ENCODE measurements at places on chromosomes 11 and 22.
A peak's percentile ranks its signal among the peaks of the same experiment; 100 is the strongest.

DNA sequence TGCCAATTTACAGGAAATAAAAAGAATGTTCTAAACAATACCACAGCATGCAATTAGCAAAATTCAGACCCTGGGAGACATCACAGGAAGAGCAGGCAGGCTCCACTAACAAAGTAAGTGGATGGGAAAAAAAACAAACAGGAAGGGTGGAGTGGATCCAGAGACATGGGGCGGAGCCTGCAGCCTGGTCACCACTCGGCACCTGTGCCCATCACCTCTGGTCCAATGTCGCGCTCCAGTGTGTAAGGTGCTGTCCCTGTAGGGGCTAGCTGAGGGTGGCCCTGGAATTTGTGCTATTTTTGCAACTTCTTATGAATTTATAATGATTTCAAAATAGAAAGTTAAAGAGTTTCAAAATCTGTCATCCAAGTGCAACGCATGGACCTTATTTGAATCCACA lies 11.0 kb upstream of the MOB2 start:
- no peak for DNase-seq

DNA sequence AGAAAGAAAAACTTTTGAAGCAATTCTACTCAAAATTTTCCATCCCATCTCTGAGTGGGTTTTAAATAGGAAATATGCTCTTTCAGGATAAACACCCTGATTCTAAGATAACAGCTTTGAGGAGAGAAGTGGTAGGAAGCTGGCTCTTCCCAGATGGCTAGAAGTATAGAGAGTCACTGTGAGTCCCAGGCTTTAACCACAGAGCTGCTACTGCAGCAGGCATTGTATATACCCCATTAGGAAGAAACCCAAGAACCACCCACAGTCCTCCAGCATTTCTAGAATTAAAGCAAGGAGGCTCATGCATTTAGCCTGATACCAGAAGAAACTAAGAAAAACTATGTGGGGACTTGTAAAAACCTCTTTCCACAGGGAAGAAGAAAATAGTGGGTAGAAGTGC lies 1405.6 kb upstream of the TENM4 start:
- no peak for DNase-seq

- DNase-seq = no peak
Measured at GRCh38 chr11:18752502-18752901, 26.5 kb upstream of the IGSF22 start.

- no peak for DNase-seq
Measured at GRCh38 chr22:39359659-39360195, 9.9 kb downstream of the SYNGR1 start.

GRCh38 chr11:78067704-78068103 lies 4.0 kb downstream of the THRSP start:
- DNase-seq = no peak

DNA sequence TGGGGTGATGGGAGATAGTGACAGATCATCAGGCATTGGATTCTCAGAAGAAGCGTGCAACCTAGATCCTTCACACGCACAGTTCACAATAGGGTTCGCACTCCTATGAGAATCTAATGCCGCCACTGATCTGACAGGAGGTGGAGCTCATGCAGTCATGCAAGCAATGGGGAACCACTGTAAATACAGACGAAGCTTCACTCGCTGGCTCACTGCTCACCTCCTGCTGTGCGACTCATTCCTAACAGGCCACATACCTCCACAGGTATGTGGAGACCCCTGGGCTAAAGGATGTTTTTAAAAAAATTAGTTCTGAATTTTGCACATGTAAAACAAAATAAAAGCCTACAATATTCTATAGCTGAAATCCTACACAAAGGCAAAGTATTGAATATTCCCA lies 20.5 kb upstream of the TEAD1 start:
- no peak for DNase-seq

DNA sequence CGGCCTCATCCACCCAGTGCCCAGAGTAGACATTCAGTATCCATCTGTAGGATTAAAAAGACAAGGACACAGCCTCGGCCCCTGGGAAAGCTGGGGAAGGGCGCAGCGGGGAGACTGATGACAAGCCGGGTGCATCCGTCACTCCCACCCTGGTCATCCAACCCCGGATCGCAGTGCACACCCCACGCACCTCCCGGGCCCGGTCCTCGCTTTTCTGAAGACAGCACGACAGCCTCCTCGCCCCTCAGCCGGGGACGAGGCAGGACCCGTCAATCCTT lies 1.1 kb downstream of the FCHSD2 start:
- no peak for DNase-seq

GRCh38 chr11:8097468-8097867 lies 16.5 kb downstream of the TUB start:
- no peak for DNase-seq

GRCh38 chr22:38233427-38233826 lies 31.6 kb downstream of the MAFF start:
- no peak for DNase-seq

DNA sequence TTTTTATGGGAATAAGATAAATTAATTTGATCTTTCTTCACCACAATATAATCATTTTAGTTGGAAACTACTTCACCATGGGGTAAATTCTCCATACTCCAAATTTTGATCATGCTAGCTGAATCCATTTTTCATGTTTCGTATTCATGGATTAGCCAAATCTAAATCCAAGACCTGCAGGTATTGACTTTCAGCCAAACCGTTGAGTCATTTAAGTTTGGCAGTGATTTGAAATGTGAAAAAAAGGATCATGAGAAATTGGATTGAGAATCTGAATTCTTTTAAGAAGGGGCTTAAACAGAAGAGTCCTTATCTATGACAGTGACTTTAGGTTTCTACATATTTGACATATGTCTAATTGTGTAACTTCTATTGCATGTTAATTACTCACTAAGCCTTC lies 5.3 kb downstream of the GAS2 start:
- DNase-seq = no peak

DNA sequence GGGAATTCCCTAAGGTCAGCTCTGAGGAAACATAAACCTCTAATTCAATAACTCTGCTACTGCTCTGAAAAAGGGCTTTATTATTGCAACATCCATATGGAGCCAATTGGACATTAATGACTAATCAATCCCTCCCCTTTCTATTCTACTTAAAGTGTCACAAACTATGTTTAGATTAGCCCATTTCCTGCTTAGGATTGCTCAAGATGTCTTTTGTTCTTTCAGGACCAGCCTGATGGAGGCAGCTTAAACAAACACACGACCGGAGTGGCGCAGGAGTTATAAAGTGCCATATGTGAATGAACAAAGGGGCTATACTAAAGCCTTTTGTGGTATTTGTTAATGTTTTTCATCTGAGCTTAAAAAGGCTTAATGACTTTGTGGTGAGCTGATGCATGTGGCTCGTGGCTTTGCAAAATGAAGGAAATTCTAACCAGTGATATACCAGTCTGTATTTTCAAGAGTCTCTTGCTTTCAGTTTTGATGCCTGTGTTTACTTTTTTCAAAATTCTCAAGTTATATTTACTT lies 354.4 kb downstream of the SOX6 start:
- DNase-seq = peak; percentile 89

DNA sequence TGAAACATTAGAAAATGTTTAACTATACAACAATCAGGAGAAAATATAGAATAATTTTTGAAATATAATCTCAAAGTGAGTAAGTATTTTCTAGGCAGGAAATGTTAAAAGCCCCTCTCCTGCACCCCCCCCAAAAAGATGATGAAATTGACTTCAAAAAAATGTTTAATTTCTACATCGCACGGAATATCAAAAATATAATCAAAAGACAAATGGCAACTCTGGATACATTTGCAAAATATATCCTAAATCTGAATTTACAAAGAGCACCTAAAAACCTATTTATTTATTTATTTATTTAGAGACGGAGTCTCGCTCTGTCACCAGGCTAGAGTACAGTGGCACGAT lies 36.9 kb downstream of the OR4D9 start:
- no peak for DNase-seq

GRCh38 chr11:18567081-18567480 lies 21.5 kb downstream of the UEVLD start:
- DNase-seq = no peak

- DNase-seq = no peak
Measured at GRCh38 chr11:128506356-128506755, 81.0 kb downstream of the ETS1 start.

DNA sequence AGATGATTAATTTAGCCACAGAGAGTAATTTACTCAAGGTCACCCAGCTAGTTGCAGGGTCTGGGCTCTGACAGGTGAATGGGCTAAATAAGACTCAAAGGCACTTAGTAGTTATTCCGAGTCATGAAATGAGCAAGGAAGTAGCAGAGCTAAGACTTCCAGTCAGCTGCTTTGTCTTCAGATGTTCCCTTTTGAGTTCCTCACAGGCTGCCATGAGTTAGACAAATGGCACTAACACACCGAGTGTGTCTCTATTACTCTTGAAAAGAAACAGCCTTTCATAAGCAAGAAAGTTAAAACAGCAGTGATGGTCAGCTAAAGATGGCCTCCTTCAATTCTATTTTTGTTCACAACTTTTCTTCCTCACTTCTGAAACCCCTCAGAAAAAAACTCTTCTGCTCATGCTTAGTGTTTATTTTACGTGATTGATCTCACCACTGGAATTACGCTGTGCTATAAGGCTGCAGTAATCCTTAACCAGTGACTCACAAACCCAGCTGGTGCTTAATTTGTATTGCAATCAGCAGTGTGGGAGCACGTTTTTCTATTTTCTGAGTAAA lies 389.1 kb downstream of the AASDHPPT start:
- DNase-seq = no peak

- no peak for DNase-seq
Measured at GRCh38 chr11:69080257-69080995, 31.7 kb downstream of the TPCN2 start.

- DNase-seq = no peak
Measured at GRCh38 chr11:6232899-6233298, 1.5 kb downstream of the FHIP1B start.

DNA sequence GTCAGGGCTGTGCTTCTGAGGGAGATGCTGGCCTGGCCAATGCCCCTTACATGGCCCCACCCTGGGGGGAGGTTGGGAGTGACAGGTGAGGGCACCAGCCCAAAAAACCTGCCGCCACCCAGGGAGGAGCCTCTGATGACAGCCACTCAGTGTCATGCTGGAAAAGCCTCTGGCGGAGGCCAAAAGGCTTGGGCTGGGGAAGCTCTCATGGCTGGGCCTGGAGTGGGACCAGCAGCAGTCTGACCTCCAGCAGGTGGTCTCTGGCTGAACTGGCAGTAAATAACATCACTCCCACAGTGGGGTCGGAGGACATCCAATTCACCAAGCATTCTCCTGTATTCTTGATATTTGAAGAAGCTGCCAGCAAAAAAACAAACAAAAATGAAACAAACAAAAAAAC lies 20.1 kb downstream of the FGF3 start:
- no peak for DNase-seq

DNA sequence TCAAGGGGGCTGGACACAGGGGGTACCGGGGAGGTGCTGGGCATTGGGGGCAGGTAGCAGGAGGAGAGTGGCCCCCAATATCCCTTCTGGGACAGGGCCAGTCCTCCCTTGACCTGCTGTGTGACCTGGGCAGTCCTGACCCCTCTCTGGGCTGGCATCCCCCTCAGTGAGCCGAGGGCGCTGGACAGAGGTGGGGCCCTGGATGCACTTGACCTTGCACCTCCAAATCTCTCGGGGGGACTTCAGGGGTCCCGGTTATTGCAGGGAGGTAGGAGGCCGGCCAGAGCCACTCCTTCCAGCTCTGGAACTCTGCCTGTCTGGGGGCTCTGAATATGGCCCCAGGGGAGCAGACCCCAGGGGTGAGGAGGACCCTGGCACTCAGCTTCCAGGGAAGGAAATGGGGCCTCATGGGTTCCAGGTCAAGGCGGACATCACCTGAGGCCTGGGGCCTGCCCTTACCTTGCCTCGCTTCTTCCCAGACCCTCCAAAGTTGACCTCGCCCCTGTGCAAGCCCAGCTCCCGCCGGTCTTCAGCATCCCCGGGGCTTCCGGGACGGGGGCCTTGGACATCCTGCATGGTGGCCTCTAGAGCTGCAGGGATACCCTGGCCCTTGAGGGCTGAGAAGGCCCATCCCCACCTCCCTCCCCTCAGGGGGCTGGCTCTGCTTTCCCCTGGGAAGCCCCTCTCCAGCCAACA lies 21.7 kb downstream of the TRPM5 start:
- DNase-seq = no peak

DNA sequence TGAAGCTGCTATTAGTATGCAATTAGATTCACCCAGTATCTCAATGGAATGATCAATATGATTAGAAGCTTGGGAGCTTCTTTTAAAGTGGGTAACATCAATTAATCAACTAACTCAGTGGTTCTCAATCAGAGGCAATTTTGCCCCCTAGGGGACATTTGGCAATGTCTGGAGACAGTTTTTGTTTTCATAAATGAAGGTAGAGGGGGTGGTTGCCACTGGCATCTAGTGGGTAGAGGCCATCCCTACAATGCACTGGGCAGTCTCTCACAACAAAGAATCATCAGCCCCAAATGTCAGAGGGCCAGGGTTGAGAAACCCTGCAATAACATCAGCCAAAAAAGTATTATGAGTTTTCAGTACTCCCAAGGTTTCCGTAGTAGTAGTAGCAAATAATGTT lies 5.9 kb upstream of the AMOTL1 start:
- peak; percentile 22 for DNase-seq

- DNase-seq = no peak
Measured at GRCh38 chr22:22878801-22879674, 8.6 kb upstream of the IGLL5 start.

DNA sequence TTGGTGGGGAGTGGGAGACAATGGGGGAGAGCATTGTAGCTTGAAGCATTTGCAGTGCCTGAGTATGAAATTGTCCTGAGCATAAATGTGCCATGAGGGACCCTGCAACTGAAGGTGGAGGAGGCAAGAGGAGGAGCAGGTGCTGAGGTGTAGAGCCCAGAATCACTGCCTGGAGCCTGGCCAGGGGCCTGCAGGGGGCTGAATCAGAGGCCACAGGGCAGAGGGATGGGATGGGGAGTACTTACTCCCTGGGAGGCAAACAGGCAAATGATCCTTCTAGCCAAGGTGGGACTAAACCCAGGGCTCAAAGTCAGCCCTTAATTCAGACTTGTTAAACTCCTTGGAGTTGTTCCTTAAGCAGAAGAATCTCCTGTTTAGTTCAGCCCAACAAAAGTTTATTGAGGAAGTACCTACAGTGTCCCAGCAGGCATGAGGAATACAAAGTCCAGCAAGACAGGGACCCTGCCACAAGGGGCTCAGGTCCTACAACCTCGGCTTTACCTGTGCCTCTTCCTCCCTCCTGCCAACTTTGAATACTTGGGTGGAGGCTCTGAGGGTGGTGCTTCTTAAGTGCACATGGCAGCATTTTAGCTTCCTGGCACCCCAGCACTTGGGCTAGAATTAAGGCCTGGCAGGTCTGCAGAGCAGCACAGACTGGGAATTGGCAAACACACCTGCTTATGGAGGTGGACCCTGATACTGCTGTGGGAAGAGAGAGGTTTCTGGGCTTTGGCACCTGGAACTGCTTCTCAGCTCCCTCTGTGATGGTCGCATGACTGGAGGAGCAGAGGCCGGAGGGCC lies 20.0 kb downstream of the MICAL2 start:
- no peak for DNase-seq

GRCh38 chr22:49214976-49215375 lies 612.7 kb downstream of the BRD1 start:
- DNase-seq = no peak
